ENCODE measurements at places on chromosomes 6 and 20. TPM values are rescaled to one million over a fixed set of nuclear protein-coding genes. Genes with fewer than 3 reads are reported as not detected.

SYTL3 gene
- 6.5 TPM for total RNA-seq

CLVS2 gene
- total RNA-seq, result not detected

CRIP3 gene
- total RNA-seq, result not detected

POM121L2 gene
- not detected for total RNA-seq

JAG1 gene
- 205 TPM for total RNA-seq

PNPLA1 gene
- not detected for total RNA-seq

ISM1 gene
- total RNA-seq, result not detected

ZBP1 gene
- not detected for total RNA-seq

SCRT2 gene
- not detected for total RNA-seq
